Substantia nigra (tissue), 51 donors: ENCODE measurements at places on chromosomes 3 and 15.

- no peak for DNase-seq
These were observed 6.9 kb downstream of the ACAD11 start for GRCh38 chr3:132652640-132653270.

- no peak for DNase-seq
These were observed 46.2 kb upstream of the FOXP1 start for GRCh38 chr3:71629711-71630110.

DNA sequence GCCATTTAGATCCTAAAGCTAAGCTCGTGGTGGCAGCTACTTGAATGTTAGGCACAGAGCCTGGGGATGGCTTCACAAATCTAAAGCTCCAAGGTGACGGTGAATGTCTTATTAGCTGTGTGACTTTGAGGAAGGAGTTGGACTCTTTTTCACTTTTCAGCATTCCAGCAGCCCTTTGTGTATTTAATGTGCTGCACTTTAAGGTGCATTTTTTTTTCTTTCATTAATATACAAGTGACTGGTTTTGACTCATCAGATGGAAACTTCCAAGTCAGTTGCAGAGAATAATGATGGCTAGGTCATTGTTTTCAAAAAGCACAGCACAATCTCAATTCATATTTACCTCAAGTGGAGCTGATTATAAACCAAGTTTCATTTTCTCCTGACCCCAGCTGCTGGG is 55.8 kb downstream of the TMED3 start:
- DNase-seq = no peak

- DNase-seq = no peak
These were observed 25.4 kb downstream of the SEMA6D start for GRCh38 chr15:47742742-47743141.

DNA sequence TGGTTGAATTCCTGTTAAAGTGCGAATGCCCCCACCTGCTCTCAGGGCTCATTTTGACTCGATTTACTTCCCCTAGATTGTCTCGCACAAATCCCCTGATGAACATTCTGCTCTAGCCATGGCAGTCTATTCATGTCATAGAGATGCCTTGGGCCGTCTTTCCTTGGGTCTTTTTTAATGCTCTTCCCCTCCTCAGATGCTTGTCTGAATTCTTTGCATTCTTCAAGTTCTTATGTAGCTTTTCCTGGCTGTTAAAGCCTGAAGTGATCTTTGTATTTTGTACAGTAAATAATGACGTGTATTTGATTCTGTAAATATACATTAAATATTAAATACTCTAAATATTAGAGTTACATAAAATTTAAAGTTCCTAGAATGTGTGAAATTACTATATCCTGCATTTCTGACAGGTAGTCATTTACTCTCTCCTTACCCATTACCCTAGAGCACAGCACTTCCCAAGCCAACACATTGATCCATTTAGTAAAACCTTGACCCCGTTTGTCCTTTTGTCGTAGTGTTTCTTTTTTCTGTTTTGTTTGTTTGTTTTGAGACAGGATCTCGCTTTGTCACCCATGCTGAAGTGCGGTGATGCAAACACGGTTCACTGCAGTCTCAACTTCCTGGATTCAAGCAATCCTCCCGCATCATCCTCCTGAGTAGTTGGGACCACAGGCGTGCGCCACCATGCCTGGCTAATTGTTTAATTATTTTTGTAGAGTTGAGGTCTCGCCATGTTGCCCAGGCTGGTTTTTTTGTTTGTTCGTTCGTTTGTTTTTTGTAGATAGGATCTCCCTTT is 47.9 kb downstream of the YEATS2 start:
- no peak for DNase-seq
